ENCODE measurements at places on chromosomes 2 and 18.

GRCh38 chr2:156320486-156321098 is 11.9 kb downstream of the NR4A2 start:
- no peak for ATAC-seq

GRCh38 chr2:9212010-9212635 is 5.5 kb downstream of the ASAP2 start:
- ATAC-seq: no peak

GRCh38 chr2:197176522-197176921 is 134.1 kb downstream of the ANKRD44 start:
- no peak for ATAC-seq

DNA sequence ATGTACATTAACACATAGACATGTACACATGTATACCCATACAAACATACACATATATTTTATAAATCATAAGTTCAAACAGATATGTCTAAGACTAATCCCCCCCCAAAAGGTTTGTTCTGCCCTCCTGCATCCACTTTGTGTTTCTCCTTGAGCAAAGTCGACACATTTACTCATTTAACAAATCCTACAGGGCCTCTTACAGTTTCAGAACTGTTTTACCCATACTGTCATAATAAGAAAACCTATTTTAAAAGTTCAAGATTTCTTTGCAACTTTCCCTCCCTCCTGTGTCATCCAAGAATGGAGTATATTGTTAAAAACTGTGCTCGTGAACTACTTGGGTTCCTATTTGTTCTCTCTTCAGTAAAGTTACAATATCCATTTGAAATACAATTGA is 166.7 kb downstream of the L3MBTL4 start:
- ATAC-seq: no peak

- ATAC-seq: no peak
Measured at GRCh38 chr18:40075616-40076015, 1879.4 kb upstream of the PIK3C3 start.

- no peak for ATAC-seq
Measured at GRCh38 chr18:21777814-21778213, 37.2 kb downstream of the MIB1 start.

GRCh38 chr18:55534547-55534946 is 53.4 kb downstream of the TCF4 start:
- ATAC-seq: no peak

DNA sequence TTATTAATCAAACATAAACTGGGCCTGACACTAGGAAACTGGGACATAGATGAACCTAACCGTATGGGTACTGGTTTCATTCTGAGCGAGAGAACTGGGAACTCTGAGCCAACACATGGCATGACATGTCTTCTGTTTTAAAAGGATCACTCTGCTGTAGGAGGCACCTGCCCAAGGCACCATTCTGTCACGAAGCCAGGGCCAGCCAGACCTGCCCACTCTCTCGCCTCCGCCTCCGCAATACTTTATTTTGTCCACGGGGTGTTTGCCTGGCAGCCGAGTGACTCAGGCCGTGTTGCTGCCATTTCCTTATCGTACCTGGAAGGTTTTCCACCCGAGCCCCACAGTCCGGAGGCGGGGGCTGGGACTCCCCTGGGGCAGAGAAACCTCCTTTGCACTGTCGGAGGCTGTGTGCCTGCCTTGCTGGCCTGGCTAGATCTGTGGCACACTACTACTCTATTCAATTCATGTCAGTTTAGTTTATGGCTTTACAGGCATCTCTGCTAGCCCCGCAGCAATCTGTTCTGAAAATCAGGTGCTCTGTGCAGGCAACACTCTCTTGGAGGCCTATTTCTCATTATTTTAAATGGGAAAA is 120.4 kb upstream of the ACKR3 start:
- ATAC-seq: no peak

GRCh38 chr2:47310801-47311560 is 92.0 kb upstream of the MSH2 start:
- peak; percentile 60 for ATAC-seq

GRCh38 chr2:28692411-28692810 is 59.2 kb upstream of the PPP1CB start:
- ATAC-seq: no peak

GRCh38 chr18:24198461-24198860 is 59.6 kb downstream of the CABYR start:
- no peak for ATAC-seq

DNA sequence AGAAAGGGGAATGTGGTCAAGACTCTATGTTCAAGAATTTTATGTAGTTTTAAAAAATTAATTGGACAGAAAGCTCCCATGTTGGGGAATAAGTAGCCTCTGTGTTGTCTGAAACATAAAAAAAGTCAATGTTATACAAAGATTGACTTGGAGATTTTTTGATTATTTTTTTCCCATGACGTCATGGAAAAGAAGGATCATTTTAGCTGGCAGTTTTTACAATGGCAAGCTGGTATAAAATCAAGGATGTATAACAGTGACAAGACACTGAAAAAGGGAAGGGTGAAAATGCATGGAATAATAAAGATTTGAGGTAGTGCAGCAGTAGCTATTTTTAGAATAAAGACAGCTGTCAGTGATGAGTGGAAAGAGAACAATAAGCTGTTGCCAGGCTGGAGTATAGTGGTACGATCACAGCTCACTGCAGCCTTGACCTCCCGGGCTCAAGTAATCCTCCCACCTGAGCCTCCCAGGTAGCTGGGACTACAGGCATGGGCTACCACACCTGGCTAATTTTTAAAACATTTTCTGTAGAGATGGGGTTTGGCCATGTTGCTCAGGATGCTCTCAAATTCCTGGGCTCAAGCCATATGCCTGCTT is 9.2 kb downstream of the SLC39A10 start:
- no peak for ATAC-seq

DNA sequence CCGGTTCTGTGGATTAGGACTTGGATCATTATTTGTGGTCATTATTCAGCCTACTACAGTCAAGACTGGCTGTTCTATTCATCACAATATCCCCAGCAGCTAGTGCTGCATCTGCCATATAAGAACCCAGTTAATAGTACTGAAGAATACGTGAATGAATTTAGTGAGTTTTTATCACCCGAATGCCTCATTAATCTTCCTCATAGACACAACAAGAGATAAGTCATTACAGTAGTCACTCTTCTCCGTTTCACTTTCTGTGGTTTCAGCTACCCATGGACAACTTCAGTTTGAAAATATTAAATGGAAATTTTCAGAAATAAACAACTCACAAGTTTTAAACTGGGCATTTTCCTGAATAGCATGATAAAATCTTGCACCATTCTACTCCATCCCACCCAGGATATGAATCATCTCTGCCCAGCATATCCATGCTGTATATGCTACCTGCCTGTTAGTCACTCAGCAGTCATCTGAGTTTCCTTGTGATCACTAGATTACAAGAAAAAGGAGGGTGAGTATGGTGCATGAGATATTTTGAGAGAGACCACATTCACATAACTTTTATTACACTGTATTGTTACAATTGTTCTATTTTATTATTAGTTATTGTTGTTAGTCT is 363.7 kb upstream of the CHAC2 start:
- ATAC-seq: no peak

DNA sequence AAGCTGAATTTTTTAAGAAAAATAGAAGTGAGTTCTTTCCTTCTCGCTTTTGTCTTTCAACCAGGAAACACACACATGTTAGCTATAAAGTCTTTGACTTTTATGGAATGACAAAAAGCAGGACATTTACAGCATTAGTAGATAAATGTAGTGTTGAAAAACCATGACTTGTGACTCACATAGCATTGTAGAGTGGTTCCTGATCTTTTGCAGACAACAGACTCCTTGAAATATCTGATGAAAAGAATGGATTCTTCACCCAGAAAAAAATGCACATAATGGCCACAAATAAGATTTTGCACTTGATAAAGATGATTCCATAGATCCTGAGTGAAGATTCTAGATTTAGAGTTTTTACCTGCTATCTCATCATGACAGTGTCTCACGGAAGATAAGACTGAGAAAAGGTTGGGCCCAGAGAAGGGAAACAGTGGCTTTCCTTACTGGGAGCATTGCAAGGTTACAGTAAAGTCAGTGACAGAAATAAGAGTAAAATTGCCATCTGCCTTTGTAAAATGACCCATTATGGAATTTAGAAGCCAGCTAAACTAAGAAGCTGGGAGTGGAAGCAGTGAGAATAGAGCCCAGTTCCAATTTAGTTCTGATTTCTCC is 14.0 kb downstream of the SMARCAL1 start:
- ATAC-seq: no peak

- ATAC-seq: peak; percentile 92
Measured at GRCh38 chr2:37654932-37655841, 16.3 kb downstream of the CDC42EP3 start.

- ATAC-seq: no peak
Measured at GRCh38 chr2:11710210-11710609, 36.2 kb upstream of the LPIN1 start.

DNA sequence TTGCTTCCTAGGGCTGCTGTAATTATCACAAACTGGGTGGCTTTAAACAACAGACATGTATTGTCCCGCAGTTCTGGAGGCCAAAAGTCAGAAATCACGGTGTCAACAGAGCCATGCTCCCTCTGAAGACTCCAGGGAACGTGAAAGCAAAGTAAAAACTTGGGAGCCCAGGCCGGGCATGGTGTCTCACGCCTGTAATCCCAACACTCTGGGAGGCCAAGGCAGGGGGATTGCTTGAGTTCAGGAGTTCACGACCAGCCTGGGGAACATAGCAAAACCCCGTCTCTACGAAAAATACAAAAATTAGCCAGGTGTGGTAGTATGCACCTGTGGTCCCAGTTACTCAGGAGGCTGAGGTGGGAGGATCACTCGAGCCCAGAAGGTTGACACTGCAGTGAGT is 63.5 kb downstream of the MCFD2 start:
- ATAC-seq: no peak

GRCh38 chr2:190718652-190719526 is 70.0 kb downstream of the NAB1 start:
- peak; percentile 83 for ATAC-seq

- ATAC-seq: no peak
Measured at GRCh38 chr18:8188184-8188583, 421.1 kb upstream of the RAB12 start.

GRCh38 chr2:69213201-69213600 is 173.8 kb downstream of the GFPT1 start:
- no peak for ATAC-seq

GRCh38 chr2:98012561-98012991 is 16.8 kb upstream of the TMEM131 start:
- peak; percentile 88 for ATAC-seq

GRCh38 chr2:165610591-165611029 is 141.1 kb downstream of the CSRNP3 start:
- no peak for ATAC-seq

DNA sequence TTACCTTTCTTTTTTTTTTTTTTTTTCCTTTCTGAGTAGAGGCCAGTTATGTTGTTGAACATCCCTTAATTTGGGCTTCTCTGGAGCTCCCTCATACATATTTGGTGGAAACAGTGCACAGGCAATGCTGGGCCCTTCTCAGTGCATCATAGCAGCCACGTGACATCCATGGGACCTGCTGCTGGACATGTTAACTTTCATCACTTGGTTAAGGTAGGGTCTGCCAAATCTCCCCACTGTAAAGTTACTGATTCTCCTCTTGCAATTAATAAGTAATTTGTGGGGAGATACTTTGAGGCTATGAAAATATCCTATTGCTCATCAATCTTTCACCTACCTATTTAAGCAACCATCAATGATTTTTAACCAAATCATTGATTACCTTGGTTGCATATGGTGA is 211.5 kb upstream of the LYPD1 start:
- no peak for ATAC-seq

GRCh38 chr18:23894661-23895175 is 119.8 kb upstream of the TTC39C start:
- no peak for ATAC-seq

GRCh38 chr2:235046589-235046988 is 94.8 kb downstream of the SH3BP4 start:
- no peak for ATAC-seq

GRCh38 chr2:30217644-30218337 is 13.5 kb upstream of the LBH start:
- ATAC-seq: peak; percentile 83

DNA sequence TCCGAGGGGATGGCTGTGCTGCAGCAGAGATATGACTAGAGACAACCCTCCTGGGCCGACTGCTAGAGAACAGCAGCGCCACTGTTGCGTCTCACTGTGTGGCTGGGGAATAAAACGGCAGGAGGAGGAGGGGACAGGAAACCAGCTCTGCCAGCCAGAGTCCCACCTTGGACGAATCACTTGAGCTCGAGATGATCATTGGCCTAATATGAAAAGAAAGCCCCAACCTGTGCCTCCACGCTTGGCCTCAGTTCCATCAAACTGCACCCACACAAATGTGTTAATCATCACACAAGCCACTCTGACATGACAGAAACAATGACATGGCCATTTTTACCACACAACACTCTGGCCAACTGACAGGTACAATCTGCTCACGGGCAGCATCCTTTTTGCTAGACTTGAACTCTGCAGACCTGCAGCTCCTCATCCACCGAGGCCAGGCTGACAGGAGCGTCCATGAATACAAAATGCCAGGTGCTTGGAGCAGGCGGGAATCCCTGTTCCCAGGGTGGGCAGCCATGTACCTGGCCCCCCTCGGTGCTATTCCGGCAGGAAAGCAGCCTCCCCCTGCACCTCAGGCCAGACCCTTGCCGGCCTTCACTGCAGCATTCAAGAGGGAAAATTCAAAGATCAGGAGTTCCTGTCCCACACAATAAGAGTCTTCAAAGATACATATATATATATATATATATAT is 52.3 kb downstream of the PARD6G start:
- ATAC-seq: peak; percentile 11

DNA sequence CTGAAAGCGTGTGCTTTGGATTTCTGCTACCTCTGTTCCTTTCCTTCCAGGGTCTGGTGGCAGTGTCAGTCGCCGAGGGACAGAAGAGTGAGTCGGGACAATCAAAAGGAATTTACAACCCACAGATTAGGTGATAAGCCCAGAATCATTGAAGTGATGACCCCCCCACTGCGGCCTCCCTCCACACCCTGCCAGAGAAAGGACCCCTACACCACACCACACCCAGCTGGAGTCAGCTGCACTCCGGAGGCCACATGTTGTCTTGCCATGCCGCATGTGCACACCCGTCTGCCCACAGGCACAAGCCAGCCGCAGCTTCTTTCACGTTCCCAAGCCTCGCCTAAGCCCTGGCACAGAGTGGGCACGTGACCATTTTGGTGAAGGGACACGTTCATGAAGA is 366.8 kb upstream of the SALL3 start:
- ATAC-seq: no peak

DNA sequence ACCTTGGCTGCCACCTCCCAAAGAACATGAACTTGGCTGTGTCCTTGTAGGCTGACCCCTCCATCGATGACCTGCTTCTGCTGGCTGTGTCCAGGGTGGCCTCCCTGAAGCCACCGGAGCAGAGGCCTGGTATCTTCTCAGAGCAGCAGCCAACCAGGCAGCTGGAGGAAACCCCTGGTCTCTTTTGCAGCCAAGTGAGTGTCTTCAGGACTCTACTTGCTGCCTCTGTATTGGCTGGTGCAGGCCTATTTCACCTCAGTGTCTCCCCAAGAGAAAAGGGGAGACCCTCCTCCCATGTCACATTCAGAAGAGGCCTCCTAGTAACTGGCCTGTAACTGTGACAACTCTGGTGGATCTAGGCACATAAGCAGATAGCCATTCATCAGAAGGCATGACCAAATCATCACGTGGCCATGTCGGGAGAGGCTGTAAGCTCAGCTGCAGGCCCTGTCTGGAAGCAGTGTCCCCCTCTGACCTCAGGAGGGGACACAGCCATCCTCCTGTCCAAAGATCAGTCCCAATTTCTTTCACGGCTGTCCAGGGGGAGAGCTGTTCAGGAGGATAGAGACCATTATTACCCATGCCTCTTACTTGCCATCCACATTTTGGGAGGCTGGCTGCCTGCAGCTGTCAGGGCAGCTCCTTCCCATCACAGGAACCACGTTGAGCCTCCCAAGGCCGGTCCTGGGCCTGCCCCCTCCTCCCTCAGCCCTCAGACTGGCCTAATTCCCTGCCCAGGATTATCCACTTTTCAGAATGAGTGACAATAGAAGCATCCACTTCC is 20.9 kb upstream of the ROCK2 start:
- ATAC-seq: no peak
